ENCODE measurements at places on chromosomes 12 and 14. TPM values are rescaled to one million over a fixed set of nuclear protein-coding genes. Genes with fewer than 3 reads are reported as not detected.

The A2ML1 gene
- 0.07 TPM for polyA plus RNA-seq

The OAS1 gene
- polyA plus RNA-seq = 0.58 TPM

The NANOG gene
- 0.09 TPM for polyA plus RNA-seq

The SLC15A4 gene
- polyA plus RNA-seq = 3.8 TPM

The TAS2R19 gene
- 2.3 TPM for polyA plus RNA-seq

The KRT6C gene
- polyA plus RNA-seq = not detected

The UNC79 gene
- 10.4 TPM for polyA plus RNA-seq

The RASSF9 gene
- not detected for polyA plus RNA-seq

The NTS gene
- polyA plus RNA-seq = not detected

The OR6C2 gene
- polyA plus RNA-seq = not detected

The ENDOU gene
- polyA plus RNA-seq = not detected

The LMNTD1 gene
- polyA plus RNA-seq = not detected
